ENCODE measurements at places on chromosomes 13 and 19. TPM values are rescaled to one million over a fixed set of nuclear protein-coding genes. Genes with fewer than 3 reads are reported as not detected.

DNA sequence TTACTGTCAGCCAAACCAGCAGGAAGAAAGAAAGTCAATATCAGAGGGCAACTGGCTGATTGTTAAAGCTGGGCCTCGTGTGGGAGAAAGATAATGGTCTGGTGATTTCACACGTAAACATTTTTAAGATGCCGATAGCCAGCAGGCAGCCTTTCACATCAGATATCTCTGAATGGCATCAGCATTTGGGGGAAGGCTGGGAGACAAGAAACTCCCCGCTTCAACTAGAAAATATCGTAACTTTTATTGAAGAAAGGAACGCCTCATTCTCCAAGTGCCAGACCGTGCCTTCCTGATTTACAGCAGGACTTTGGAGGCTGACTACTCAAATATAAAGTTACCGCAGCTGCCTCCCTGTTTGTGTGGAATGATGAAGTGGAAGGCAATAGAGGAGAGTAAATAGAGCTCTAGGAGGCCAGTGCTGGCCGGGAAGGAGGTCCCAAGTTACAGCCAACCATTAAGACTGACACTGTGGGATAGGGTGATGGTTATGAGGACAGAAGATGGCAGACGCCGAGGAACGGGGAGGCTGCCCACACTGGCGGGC lies 284.3 kb upstream of the MAB21L1 start:
- H3K36me3 ChIP-seq, result no peaks in the 10 kb centered on the region
- H3K4me3 ChIP-seq, result no peak overlapping the region
- H3K4me1 ChIP-seq, result no peaks in the 10 kb centered on the region

DNA sequence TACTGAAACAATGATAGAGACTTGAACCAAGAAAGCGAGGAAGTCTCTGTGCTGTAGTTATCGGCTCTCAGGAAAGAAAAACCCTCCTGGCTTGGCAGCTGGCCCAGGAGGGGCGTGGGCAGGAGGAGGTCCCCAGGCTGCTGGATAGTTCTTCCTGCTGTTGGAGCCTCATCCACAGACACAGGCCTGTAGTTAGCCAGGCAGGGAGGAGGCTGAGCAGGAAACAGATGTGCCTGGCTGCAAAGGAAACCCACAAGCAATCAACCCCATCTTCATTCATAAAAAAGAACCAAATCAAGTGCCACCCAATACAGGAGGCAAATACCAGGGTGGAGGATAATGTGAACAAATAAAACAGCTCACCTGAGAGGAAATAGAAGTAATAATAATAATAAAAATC lies 86.2 kb downstream of the IRS2 start:
- DNase-seq, result no peak
- H3K36me3 ChIP-seq, result no peaks in the 10 kb centered on the region
- H3K27ac ChIP-seq, result no peak overlapping the region
- no peaks in the 10 kb centered on the region for H3K4me1 ChIP-seq

- no peaks in the 10 kb centered on the region for H3K27me3 ChIP-seq
- no peak overlapping the region for H3K27ac ChIP-seq
- no peak for DNase-seq
These were observed 392.8 kb downstream of the SLITRK6 start for GRCh38 chr13:85406269-85406975.

DNA sequence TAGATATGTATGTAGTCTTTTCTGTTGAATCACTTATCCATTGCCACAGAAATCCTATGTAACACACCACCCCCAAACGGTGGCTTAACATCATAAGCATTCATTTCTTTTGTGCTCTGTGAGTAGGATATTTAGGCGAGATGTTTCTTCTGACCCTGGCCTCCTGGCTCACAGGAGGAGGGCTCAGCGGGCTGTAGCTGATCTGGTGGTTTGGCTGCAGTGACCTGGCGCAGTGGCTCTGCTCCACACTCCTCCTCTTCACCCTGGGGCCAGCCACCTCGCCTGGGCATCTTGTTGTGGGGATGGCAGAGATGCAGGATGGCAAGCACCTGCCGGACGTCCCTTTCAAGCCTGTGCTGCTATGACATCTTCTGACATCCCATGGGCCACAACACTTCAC lies 147.1 kb upstream of the IRS2 start:
- no peaks in the 10 kb centered on the region for H3K27me3 ChIP-seq
- H3K36me3 ChIP-seq, result no peaks in the 10 kb centered on the region
- no peak overlapping the region for H3K27ac ChIP-seq
- H3K4me3 ChIP-seq, result no peak overlapping the region
- H3K4me1 ChIP-seq, result no peaks in the 10 kb centered on the region

DNA sequence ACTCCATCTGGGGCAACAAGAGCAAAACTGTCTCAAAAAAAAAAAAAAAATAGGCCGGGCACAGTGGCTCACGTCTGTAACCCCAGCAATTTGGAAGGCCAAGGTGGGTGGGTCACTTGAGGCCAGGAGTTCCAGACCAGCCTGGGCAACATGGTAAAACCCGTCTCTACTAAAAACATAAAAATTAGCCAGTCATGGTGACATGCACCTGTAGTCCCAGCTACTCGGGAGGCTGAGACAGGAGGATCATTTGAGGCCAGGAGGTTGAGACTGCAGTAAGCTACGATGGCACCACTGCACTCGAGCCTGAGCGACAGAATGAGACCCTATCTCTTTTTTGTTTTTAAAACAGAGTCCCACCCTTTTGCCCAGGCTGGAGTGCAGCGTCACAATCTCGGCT lies 3.9 kb downstream of the IQCN start:
- no peak overlapping the region for H3K27ac ChIP-seq
- H3K36me3 ChIP-seq, result no peaks in the 10 kb centered on the region
- peaks cover 21% of the 10 kb centered on the region for H3K4me1 ChIP-seq
- DNase-seq, result no peak

DNA sequence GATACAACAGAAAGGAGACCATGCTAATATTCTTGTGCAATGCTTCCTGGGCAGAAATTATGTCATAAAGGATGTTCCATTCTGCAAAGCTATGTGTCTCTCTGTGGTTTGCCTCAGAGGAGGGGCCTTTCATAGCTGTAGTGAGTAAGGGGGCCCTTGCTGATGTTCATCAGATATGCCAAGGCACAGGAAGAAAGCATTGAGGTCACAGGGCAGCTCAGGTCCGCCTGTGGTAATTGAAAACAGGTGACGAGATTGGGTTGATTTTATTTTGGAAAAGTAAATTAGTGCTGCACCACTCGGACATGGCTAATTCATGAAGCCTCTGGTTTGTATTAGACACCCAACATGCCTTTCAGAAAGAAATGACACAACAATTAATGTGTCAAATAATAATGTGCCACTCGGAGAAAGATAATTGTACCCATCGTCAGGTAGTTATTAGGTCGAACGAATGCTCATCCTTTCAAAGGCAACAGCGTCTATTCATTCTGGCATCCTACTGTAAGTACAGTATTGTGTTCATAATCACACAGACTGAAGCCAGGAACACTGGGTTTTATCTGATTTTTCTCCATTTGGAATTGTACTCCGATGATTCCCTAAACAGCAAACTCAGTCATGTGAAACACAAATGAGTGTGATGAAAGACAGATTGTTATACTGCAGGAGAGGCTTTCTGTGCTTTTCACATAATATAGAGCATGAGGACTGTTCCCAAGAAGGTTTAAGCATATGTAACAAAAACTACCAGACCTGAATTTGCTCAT lies 421.6 kb upstream of the KLF12 start:
- no peak for DNase-seq
- no peaks in the 10 kb centered on the region for H3K36me3 ChIP-seq
- no peaks in the 10 kb centered on the region for H3K4me1 ChIP-seq
- no peak overlapping the region for H3K27ac ChIP-seq
- no peak overlapping the region for H3K4me3 ChIP-seq

- H3K27ac ChIP-seq, result no peak overlapping the region
- no peaks in the 10 kb centered on the region for H3K4me1 ChIP-seq
- no peak for DNase-seq
- H3K36me3 ChIP-seq, result no peaks in the 10 kb centered on the region
These were observed 276.8 kb downstream of the TEX29 start for GRCh38 chr13:111597191-111597611.

GRCh38 chr19:9456018-9456689 lies 20.8 kb upstream of the ZNF266 start:
- H3K27ac ChIP-seq, result no peak overlapping the region
- H3K4me3 ChIP-seq, result no peak overlapping the region
- DNase-seq, result no peak
- no peaks in the 10 kb centered on the region for H3K36me3 ChIP-seq
- H3K4me1 ChIP-seq, result no peaks in the 10 kb centered on the region
- no peaks in the 10 kb centered on the region for H3K27me3 ChIP-seq

GRCh38 chr13:73169971-73170370 lies 111.2 kb downstream of the KLF5 start:
- H3K4me3 ChIP-seq, result no peak overlapping the region
- H3K36me3 ChIP-seq, result no peaks in the 10 kb centered on the region
- H3K4me1 ChIP-seq, result peaks cover 24% of the 10 kb centered on the region
- H3K27ac ChIP-seq, result no peak overlapping the region
- H3K27me3 ChIP-seq, result no peaks in the 10 kb centered on the region
- DNase-seq, result no peak

The CSNK1A1L gene
- not detected for total RNA-seq

The NXNL1 gene
- not detected for total RNA-seq

The COG3 gene
- 25.3 TPM for total RNA-seq

The LCP1 gene
- total RNA-seq, result 30.9 TPM

The CNN1 gene
- 276 TPM for total RNA-seq

The FCAR gene
- total RNA-seq, result 2.2 TPM

The MAMSTR gene
- total RNA-seq, result 3.4 TPM

The ZNF208 gene
- 5.6 TPM for total RNA-seq

The NCLN gene
- total RNA-seq, result 34.9 TPM

The FUT2 gene
- total RNA-seq, result 6.1 TPM

The LGALS14 gene
- total RNA-seq, result not detected

All from vagina (tissue), 2 donors.